ENCODE measurements at places on chromosomes 2 and 18.

DNA sequence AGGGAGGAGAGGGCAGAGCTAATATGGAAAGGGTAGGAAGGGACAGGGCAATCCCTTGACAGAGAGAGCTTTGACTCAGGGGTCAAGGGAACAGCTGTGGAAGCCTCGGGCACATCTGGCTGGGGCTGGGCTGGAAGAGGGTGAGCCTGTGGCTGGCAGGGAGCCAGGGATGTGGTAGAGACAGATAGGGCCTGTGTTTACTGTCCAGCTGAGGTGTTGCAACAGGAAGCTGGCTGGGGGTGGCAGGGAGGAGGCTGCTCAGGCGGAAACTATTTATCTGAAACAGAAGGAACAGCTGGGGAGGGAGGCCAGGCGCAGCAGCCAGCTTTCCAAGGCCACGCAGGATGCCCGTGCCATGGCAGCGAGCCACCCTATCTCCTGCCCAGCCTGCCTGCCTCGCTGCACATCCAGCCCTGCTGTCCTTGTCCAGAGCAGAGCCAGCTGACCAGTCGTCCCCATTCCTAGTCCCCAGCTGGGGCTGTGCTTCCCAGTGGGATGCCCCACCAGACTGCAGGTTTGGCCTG is 264.7 kb downstream of the CYP26B1 start:
- peak; percentile 51 for DNase-seq

GRCh38 chr2:192298664-192299063 is 103.9 kb upstream of the TMEFF2 start:
- DNase-seq, result no peak

DNA sequence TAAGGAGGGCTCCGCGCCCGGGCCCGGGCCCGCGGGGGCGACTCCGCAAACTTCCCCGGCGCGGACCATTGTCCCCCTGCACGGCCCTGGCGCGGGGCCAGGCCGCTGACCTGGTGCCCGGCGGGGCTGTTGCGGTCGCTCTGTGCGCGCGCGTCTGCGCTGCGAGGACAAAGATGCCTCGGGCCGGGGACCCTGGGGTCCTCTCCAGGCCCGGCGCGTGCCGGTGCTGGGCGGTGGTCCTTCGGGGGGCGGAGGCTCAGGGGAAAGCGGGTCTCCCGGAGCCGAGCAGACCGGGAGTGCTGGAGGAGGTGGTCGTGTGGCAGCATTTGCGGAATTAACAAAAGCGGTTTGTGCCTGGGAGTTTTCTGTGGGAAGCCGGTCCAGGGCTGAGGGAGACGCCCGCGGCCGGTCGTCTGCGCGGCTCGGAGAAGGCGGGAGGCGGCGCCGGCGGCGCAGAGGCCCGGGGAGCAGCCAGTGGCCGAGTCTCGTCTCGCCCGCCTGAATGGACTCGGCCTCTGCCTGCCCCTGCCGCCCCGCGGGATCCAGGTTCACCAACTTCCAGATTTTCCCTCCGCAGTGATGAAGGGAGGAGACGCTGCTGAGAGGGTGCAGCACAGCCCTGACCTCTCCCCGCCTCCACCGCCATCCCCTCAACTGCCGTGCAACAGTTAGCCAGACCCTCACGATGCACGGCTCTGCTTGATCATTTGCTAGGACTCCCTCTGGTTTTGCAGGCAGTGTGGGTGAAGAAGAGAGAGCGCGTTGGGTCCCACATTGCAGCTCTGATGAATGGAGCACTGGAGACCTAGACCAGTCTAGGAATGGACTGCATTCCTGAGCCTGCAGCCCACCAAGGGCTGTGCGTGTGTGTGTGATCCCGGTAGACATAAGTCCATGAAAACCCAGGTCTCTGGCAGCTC is 705 bp downstream of the EFR3B start:
- DNase-seq, result no peak

GRCh38 chr18:44594799-44595467 is 85.8 kb upstream of the SETBP1 start:
- no peak for DNase-seq

GRCh38 chr18:76941284-76941683 is 118.9 kb downstream of the ZNF236 start:
- no peak for DNase-seq

GRCh38 chr18:77093586-77093985 is 39.0 kb downstream of the MBP start:
- no peak for DNase-seq

DNA sequence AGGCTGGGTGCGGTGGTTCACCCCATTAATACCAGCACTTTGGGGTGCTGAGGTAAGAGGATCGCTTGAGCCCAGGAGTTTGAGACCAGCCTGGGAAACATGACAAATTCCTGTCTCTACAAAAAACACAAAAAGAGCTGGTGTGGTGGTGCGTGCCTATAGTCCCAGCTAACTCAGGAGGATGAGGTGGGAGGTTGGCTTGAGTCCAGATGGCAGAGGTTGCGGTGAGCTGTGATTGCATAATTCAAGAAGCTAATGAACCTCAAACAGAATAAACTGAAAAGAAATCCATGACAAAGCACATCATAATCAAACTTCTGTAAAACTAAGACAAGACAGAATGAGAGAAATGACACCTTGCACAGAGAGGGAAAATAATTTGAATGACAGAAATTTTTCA is 54.8 kb downstream of the SEMA4F start:
- no peak for DNase-seq

DNA sequence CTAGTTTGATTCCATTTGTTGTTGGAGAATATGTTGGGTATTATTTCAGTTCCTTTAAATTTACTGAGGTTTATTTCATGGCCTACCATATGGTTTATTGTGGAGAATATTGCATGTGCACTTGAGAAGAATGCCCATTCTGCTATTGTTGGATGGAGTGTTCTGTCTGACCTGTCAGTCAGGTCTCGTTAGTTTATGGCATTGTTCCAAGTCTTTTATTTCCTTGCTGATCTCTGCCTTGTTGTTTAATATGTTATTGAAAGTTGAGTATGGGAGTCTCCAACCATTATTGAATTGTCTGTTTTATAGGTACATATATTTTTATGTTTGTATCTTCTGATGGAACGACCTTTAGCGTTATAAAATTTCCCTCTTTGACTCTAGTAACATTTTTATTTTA is 86.3 kb downstream of the PTPN4 start:
- DNase-seq, result no peak

GRCh38 chr2:46097714-46098480 is 199.3 kb upstream of the EPAS1 start:
- no peak for DNase-seq

DNA sequence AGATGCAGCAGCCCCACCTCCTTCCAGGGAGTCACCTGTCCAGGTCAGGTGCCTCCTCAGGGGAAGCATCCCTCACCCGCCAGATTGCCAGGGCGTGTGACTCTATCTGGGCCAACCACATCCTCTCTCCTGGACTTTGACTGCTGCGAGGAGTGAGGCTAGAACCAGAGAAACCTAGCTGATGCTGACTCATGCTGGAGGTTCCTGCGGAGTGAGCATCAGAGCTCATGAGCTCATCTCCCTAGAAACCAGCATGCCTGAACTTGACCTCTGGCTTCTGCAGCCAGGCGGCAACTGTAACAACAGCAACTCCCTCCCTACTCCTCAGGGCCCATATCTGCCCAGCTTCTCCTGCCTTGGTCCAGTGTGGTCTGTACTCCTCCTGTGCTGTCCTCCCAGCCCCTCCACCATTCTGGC is 28.3 kb upstream of the NT5DC4 start:
- peak; percentile 81 for DNase-seq

DNA sequence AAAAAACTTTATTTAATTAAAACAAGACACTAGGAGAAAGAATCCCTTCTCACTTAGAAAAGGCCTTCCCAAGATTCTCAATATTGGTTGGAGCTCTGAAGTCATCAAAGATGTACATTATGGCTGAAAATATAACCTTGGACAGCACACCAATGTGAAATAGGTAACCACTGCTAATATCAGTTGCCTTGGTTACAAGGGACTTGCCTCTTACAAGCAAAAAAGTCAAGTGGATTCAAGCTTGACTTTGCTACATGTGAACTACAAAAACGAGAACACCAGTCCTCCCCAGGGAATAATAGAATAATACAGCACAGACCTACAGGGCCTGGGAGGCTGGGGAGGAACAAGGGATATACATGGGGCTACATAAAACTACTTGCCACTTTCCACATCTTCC is 46.1 kb downstream of the NABP1 start:
- DNase-seq, result no peak

- DNase-seq, result no peak
Observed at GRCh38 chr2:231185886-231186285, 12.5 kb upstream of the ARMC9 start.

GRCh38 chr2:98541489-98541888 is 66.8 kb downstream of the COA5 start:
- no peak for DNase-seq

DNA sequence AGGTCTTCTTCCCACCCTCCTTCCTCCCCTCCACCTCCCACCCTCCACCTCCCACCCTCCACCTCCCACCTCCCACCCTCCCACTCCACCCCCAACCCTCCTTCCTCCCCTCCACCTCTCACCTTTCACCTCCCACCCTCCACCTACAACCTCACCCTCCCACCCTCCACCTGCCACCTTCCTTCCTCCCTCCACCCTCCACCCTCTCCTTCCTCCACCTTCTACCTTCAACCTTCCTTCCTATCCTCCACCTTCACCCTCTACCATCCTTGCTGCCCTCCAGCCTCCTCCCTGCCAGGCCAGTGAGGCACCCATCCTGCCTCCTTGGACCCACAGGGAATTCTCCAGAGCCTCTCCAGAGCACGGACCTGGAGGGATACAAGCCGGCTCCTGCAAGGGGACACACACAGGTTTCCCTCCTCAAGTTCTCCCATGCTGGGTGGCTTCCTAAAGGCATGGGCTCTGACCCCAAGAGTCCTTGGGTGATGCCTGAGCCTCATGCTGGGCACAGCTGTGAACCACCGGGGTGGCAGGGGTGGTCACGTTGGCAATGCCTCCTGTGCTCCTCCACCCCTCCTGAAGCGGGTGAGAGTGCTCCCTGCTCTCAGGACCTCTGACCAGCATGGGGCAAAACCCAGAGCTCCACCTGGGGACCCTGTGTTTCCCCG is 293.0 kb downstream of the NDUFA10 start:
- no peak for DNase-seq

GRCh38 chr2:38374984-38375383 is 2.1 kb downstream of the ATL2 start:
- no peak for DNase-seq

- no peak for DNase-seq
Observed at GRCh38 chr2:40511661-40512213, 59.8 kb upstream of the SLC8A1 start.

GRCh38 chr2:203936535-203936934 is at the start of gene ICOS:
TSS of gene ICOS (plus strand) at chr2:203936763. CDS start at chr2:203936815, 52 bp downstream.
- DNase-seq, result no peak

DNA sequence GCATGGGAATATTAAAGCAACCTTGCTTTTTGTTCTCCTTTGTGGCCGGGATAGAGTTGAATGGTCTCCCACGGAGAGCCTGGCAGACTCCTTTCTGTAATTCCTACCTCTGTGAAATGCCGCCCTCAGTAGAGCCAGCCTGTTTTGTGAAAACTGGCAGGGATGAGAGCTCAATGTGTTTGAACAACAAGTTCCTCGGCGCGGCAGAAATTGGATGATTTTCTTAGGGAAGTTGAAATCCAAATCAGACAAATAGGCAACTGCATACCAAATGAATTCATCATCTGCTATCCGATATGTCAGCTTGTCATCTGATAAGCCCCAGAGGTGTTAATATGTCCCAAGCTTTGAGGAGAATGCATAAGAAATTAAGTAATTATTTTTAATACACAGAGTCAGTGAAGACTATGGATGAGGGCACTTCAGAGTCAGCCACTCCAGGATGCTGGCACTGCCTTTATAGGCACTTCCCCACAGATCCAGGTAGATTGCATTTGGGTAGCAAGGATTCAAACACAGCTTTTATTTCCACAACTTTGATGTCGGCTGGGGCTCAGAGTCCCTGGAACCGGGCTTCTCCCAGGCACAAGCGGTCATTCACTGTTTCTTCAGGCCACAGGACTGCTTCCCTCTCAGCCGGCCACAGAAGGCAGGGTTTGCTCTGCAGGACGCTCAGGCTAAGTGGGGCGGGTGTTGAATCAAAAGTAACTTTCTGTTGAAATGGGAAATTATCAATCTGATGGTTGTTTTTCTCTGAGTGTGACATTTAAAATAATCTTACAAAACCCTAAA is 82.8 kb upstream of the REV1 start:
- no peak for DNase-seq

DNA sequence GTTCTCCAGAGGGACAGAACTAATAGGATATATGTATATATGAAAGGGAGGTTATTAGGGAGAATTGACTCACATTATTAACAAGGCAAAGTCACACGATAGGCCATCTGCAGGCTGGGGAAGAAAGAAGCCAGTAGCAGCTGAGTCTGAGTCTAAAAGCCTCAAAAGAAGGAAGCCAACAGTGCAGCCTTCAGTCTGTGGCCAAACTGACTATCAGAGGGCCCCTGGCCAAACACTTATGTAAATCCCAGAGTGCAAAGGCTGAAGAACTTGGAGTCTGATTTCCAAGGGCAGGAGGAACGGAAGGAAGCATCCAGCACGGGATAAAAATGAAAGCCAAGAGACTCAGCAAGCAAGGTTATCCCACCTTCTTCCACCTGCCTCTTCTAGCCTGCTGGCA is 108.0 kb upstream of the LDLRAD4 start:
- no peak for DNase-seq

DNA sequence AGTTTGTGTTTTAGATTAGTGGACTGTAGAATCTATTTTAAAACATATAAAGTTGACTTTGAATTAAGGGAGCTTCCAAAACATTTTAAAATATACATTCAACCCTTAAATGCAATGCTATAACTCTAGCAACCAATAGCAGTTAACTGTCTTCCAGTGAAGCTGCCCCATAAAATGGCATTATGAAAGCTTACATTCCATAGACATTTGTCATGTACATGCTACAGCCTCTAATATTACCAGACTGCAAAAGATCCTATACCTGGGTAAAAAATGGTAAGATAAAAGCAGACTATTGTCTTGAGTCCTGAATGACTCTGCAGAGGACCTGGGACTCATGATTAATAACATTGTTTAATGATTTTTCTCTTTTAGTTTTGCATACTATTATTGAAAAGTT is 489.4 kb downstream of the LRP1B start:
- no peak for DNase-seq

GRCh38 chr2:5479265-5479928 is 212.8 kb upstream of the SOX11 start:
- DNase-seq, result no peak

DNA sequence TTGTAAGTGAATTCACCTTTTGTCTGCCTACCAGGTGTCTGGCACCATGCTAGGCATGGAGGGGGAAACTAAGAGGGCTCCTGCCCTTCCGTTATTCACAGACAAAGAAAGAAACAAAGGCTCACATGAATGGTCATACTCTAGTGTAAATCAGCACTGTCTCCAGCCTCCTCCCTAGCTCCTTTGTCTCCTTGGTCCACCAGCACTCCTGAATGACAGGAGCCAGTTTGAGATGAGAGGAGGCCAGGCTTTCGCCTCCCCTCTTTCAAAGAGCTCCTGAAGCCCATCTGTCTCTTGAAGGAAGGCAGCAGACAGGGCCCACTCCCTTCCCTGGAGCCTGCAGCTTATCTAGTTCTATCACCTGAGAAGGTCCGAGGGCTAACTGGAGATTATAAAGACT is 18.7 kb downstream of the SATB2 start:
- no peak for DNase-seq

DNA sequence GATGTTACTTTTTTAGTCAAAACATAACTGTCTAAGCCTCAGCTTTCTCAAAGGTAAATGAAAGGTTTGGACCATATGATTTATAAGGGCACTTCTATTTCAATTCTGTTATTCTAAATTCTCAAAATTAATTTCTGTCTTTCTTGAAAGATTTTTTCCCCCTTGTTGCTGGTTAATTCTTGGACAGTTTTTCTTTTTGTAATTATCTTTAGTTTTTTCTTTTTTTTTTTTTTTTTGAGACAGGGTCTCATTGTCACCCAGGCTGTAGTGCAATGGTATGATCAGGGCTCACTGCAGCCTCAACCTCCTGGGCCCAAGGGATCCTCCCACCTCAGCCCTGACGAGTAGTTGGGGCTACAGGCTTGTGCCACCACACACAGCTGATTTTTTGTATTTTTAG is 121.0 kb upstream of the MYO3B start:
- DNase-seq, result no peak

Measured in NCI-H1694 treated with DMSO at 0.1 percent for 48 hours (cell line).